Omental fat pad (tissue), 4 donors: ENCODE measurements at places on chromosomes 16 and 17.

GRCh38 chr17:58985971-58986370 lies 120.7 kb downstream of the TRIM37 start:
- DNase-seq = no peak

DNA sequence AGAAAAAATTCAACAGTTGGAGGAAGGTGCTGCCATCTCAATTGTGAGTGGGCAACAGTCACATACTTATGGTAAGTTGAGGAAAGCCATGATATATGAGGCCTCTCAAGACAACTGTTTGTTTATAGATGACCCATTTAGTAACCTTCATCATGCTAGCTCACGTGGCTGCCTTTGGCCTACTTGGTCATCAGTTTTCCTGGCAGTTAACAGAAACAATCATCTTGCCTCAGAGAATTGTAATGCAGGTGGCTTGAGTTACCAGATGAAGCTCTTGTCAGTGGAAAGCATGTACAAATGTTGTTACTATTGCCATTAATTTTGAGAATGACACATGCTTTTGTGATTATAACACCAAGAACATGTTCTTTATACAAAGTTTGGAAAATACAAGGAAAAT lies 14.7 kb downstream of the TPPP3 start:
- DNase-seq = no peak

GRCh38 chr17:36000732-36001109 lies 632 bp downstream of the CCL15 start:
- DNase-seq = no peak

DNA sequence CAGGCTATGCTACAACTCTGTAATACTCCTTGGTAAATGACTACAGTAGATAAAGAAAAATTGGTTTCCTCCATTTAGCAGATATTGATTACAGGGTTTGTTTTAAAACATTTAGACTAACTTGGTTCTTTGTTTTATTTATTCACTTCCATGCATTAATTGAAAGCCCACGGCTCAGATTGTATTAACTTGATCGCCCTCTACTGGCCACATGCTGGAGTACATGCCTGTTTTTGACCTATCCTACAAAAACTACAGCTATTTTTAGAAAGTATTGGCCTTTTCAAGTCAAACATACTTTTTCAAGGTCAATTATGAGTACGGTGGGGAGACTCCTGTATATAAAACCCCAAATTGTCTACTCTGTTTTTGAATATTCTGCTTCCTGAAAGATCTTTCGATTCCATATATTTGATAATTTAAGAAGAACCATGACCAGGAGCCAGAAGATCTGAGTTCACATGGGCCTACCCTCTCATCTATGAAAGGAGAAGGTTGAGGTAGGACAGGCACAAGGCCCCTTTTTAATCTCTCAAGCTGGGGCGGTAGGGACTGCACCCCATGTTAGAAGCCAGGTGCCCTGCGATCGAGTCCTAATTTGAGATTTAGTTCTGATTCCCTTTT lies 51.8 kb downstream of the CA10 start:
- DNase-seq = peak; percentile 44

GRCh38 chr17:17971431-17972125 lies 622 bp downstream of the TOM1L2 start:
- DNase-seq = no peak

- DNase-seq = no peak
Measured at GRCh38 chr16:84715854-84716253, 16.1 kb downstream of the USP10 start.

- DNase-seq = no peak
Measured at GRCh38 chr17:37130984-37131446, 182.3 kb downstream of the AATF start.

- no peak for DNase-seq
Measured at GRCh38 chr17:29559640-29560039, 7.2 kb downstream of the ABHD15 start.

DNA sequence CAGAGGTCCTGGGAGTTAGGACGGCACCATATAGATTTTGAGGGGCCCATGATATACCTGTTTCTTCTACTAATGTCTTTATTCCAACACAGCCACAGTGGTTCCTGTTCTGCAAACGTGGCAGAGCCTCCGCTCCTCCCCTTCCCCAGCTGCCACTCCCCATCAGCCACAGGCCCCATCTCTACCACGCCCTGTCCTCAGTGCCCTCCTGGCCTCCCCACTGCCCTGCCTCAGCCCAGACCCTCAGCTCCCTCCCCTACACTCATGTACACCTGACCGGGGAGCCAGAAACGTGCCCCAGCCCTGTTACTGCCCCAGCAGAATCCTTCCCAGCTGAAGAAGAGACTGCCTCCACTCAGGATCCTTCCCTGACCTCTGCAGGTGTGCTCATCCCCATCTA lies 11.9 kb upstream of the RBFOX3 start:
- peak; percentile 1 for DNase-seq

- DNase-seq = no peak
Measured at GRCh38 chr17:61583242-61583641, 7.8 kb downstream of the NACA2 start.

DNA sequence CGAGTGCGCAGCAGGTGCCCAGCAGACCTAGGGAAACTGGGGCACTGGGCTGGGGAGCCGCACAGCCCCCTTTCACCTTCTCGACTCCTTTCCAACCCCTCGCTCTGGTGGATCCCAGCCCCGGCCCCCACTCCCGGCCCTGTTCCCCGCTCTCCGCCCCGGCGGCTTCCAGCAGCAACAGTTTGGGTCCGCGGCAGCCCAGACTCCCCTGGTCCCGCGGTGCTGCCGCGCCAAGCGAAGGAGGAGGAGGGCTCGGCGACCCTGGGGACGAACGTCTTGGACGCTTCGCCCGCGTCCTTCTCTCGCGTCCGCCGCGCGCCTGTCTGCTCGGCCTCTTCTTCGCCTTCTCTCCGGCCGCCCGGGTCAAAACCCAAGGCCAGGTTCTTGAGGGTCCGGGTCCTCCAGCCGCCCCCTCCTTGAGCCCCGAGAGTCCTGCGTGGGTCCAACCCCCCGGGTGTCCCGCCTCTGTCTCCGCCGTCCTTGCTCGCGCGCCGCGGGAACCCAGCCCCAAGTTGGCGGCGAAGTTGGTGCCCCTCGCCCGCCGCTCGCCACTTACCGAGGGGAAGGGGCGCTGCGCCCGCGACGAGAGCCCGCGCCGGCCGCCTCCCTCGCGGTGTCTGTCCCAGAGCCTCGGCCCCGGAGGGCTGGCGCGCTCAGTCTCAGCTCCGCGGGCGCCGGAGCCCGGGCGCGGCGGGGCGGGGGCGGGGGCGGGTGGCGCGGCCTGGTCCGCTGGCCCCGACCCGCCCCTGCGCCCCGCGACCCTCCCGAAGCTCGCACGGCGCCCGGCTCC lies 1.4 kb upstream of the GRIN2C start:
- no peak for DNase-seq

DNA sequence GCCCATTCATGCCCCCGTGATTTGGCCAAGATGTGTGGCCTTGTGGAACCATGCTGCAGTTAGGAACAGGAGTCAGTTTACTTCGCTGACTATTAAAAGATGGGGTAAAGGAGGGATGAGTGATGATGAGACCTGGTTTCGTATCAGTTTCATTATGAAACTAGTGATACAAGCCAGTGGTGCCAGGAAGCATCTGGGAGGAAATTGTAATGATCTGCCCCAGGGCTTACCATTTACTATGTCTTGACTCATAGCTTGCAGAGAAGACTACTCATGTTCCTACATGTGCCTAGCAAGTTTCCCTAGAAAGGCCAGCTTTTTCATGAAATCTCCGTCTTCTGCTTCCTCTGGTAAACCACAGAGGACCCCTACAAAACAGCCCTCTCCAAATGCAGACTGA lies 23.2 kb downstream of the CDH3 start:
- no peak for DNase-seq

DNA sequence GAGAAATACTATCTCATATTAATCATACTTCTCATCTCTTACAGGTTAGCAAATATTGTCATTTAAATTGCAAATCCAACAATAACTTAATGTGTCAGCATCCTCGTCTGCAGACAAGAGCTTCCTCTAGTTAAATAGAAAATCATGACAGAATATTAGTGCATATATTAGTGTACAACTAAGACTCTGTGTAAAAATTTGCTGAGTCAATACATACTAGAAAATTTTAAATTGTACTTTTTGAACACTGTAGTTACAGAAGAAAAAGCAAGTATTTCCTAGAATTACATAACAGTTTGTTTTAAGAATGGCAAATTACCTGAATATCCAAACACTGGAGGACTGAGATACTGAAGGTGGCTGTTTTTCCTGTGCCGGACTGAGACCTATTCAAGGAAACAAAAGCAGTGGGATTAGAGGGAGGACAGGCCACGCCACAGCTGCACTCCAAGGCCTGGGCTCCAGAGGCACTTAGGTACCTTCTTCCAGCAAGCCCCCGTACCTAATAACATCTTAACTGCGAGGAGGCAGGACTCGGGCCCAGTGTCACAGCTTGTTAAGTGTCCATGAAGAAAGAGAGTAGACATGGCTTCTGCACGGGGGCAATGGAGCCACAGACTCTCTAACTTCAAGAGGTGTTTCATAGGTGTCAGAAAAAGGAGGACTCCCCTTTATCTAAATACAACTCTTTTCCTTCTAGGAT lies 5.3 kb downstream of the EIF4A3 start:
- no peak for DNase-seq

- no peak for DNase-seq
Measured at GRCh38 chr16:63921737-63922295, 1200.0 kb downstream of the CDH11 start.

DNA sequence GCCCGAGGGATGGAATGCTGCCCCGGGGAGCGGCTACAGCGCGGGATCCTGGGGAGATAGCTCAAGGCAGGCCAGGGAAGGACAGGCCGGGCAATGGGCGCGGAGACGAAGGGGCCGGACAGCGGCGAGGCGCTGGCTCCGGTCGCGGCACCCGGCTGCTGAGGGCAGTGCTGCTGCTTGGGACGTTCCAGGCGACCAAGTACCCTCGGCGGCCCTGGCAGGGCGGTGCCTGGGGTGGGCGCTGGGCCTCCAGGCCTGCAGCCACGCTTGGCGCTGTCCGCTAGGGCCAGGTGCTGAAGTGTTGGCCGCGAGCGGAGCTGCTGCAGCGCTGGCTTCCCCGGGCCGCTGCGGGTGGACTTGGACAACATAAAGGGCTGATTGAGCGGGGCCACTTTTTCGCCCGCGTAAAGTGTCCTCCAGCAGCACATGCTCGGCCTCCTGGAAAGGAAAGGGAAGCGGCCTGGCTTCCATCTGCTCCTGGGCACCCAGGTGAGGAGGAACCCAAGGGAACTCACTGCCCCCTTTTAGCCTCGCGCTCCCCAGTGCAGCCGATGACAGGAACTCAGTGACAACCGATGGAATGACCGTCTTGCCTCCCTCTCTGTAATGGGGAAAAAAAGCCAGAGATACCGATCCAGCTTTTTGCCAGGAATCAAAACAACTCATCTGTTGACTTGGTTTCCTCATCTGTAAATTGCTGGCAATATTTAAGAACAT lies 23.7 kb downstream of the CLEC3A start:
- DNase-seq = no peak

GRCh38 chr17:33955461-33955860 lies 299.6 kb upstream of the CCL2 start:
- no peak for DNase-seq

DNA sequence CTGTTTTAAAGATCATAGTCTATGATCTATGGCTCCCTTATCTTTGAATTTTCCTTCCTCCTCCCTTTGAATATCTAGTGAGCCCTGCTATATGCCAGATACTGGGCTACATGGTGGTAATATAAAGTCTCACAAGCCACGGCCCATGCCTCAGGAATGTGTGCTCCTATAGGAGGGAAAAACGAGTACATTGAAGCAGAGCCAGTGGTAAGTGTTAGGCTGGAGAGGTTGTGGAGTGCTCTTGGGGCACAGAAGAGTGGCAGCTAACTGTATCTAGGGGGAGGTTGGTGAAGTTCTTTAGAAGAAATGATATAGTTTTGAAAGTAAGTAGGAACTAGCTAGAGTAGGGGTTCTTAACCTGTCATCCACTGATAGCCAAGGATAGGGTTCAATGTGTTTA lies 105.8 kb upstream of the PMFBP1 start:
- no peak for DNase-seq
